Activated T-helper 1 cell treated with Interleukin-2 at 50 U/mL for 16 hours (primary cell): ENCODE measurements at places on chromosomes 3 and 15.

DNA sequence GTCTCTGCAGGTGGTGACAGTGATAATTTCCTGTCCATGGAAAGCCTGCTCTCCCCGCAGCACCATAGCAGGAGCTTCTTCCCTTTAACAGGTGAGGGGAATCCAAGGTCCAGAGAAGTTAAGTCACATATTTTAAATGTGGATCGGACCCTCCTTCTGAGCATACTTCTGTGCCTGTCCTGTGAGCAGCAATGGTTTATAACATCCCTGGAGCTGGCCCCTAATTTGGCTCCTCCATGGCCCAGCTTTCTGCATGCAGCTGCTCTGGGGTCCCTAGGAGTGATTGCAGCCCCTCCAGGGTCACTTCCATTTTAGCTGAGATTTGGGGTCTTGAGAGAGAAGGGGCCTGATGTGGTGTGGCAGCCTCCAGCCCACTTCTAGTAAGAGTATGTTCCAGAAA is 127.8 kb downstream of the EEFSEC start:
- no peak for DNase-seq

GRCh38 chr15:75823860-75824613 is 19.2 kb upstream of the UBE2Q2 start:
- no peak for DNase-seq

DNA sequence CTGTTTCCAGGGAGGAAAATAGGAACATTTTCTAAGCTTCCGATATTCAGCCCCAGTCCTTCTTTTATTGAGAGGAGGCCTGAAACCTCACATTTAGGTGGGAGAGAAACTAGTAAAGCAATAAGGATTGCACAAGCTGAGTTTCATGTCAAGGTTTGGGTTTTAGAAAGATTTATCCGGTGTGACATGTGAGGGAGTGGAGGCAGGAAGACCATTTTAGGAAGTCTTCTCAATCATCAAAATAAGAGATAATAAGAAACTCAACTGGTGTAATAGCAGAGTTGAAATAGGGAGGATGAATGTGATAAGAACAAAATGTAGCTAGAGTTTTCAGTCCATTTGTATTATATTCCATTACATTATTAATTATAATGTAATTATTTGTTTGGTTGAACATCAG is 27.7 kb upstream of the CLDN16 start:
- DNase-seq, result no peak

GRCh38 chr15:44034933-44035624 is 160.0 kb downstream of the FRMD5 start:
- no peak for DNase-seq

GRCh38 chr3:115341208-115341607 is 194.1 kb upstream of the ZBTB20 start:
- DNase-seq, result no peak

DNA sequence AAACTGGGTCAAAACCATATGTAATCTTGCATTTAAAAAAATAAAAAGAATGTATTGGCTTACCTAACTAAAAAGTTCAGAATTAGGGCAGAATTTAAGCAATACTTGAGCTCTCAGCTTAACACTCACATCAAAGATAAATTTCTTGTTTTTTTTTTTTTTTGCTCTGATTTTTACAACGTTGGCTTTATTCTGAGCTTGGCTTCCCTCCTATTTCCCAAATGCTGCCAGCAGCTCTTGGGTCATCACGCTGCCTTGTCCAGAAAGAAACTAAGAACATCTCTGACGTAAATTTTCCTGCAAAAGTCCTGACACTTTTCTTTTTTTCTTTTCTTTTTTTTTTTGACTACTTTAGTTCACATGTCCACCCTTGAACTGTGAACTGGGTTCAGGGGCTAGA is 150.6 kb upstream of the TGFBR2 start:
- DNase-seq, result no peak

- DNase-seq, result no peak
These were observed 10.3 kb downstream of the NCBP2 start for GRCh38 chr3:196931828-196932587.

DNA sequence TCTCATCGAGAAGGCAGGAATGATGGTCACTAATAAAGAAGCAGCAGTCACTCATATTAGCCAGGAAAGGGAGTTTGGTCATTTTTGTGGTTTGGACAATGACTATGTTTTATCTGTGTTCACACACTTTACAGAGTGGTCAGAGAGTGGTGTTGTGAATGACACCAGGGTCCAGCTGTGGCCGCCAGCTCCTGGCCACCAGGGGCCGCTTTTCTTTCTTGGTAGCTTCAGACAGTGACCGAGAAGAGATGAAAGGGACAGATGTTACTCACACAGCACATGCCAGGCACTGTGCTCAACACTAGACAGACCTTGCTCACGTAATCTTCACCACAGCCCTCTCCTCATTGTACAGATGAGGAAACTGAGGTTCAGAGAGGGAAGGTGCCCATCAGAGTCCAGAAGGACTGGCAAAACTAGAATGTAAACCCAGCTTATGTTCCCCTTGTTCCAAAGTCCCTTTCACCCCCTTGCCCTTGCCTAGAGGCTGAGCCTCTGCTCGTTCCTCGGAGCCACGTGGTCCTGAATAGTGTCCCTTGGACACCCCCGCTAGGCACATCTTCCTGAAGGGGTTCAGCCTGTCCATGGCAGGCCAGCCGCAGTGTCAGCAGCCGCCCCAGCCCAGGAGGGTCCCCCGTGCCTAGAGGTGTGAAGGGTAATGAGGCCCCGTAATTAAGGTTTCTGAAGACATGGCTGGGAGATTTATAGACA is 55.6 kb downstream of the CYP11A1 start:
- DNase-seq, result no peak

- no peak for DNase-seq
These were observed 45.3 kb downstream of the ANXA2 start for GRCh38 chr15:60352525-60352924.

- DNase-seq, result no peak
These were observed 92.2 kb upstream of the RAP2B start for GRCh38 chr3:153069598-153070510.

DNA sequence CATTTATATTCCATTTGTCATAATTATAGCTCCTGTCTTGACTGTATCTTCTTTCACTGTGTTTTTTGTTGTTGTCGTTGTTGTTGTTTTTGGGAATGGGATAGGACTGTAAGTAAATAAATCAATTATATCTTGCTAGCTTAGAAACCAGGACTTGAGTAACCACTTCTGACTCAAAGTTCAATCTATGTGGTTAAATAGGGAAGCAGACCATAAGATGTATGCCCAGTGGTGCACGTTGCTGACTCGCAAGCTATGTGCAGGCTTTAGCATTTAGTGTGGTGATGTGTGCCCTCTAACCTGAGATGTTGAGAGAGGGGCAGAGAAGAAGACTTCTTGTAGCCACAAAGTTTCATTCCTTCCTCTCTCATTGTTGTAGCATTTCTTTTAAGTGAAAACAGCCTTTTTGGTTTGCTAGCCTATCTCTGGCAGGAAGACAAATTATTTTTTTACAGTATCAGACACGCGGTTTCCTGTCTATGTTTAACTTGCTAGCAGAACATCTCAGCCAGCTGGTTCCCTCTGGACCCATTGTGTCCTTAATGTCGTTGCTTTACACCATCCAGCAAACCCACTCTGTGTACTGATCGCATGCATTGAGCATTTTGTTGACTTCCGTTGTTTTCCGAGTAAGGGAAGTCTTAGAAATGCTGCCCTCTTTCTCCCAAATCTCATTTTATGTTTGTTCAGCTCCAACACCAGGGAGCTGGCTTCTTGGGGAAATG is 52.1 kb downstream of the TGFBR2 start:
- peak; percentile 16 for DNase-seq

GRCh38 chr3:128503164-128503651 is 10.2 kb upstream of the GATA2 start:
- DNase-seq, result no peak

- DNase-seq, result no peak
These were observed 70.1 kb upstream of the SGO1 start for GRCh38 chr3:20256144-20256543.

GRCh38 chr3:5002174-5002870 is 23.1 kb downstream of the BHLHE40 start:
- DNase-seq, result no peak

- no peak for DNase-seq
These were observed 68.2 kb upstream of the SMAD3 start for GRCh38 chr15:66997212-66997611.

DNA sequence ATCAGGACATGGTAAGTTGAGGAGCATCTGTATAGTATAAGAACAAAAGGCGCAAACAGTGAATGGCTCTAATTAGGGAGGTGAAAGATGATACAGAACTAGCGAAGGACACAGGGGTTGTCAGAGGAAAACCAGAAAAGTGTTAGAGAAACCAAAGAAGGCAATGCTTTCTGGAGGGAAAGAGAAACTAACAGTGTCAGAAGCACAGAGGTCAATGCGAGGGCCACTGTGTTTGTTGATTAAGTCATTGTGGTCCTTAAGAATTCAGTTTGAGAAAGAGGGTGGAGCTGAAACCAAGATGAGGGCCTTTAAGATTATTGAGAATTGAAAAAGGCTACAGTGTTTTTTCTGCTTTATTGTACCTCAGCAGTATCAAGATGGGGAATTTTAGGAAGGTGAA is 28.8 kb downstream of the ATG7 start:
- DNase-seq, result no peak

GRCh38 chr3:126474498-126475412 is 936 bp downstream of the ZXDC start:
- peak; percentile 9 for DNase-seq

- no peak for DNase-seq
These were observed 208.4 kb downstream of the PLOD2 start for GRCh38 chr3:145952536-145952935.

- DNase-seq, result no peak
These were observed 104.7 kb downstream of the UNC13C start for GRCh38 chr15:54082836-54083492.

DNA sequence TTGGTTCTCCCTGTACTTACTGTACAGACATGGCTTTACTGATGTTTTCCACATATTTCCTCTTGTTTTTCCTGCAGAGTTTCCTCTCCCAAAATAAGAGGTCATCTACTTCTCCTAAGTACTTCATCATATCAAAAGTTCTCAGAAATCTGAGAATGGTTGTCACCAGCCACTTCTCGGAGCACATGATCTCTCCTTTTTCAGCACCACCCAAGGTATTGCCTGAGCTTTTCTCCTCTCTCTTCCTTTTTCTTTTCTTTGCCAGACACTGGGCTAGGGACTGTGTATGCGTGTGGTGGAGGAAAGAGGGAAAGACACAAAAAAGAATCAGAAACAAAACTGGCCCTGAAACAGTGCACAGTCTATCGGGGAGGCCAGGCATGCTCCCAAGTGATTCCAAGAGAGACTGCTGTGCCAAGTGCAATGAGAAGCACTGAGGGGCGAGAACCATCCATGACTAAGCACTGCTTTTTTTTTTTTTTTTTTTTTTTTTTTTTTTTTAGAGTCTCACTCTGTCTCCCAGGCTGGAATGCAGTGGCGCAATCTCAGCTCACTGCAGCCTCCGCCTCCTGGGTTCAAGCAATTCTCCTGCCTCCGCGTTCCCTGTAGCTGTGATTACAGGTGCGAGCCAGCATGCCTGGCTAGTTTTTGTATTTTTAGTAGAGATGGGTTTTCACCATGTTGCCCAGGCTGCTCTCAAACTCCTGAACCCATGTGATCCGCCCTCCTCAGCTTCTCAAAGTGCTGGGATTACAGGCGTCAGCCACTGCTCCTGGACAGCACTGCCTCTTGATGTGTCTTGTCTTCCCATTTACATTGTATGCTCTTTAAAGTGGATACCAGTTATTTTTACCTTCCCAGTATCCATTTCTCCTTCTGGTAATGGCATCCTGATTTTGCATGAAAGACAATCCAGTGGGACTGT is 194.0 kb upstream of the FEZF2 start:
- DNase-seq, result no peak

GRCh38 chr15:77557144-77557543 is 75.6 kb downstream of the LINGO1 start:
- DNase-seq, result no peak

DNA sequence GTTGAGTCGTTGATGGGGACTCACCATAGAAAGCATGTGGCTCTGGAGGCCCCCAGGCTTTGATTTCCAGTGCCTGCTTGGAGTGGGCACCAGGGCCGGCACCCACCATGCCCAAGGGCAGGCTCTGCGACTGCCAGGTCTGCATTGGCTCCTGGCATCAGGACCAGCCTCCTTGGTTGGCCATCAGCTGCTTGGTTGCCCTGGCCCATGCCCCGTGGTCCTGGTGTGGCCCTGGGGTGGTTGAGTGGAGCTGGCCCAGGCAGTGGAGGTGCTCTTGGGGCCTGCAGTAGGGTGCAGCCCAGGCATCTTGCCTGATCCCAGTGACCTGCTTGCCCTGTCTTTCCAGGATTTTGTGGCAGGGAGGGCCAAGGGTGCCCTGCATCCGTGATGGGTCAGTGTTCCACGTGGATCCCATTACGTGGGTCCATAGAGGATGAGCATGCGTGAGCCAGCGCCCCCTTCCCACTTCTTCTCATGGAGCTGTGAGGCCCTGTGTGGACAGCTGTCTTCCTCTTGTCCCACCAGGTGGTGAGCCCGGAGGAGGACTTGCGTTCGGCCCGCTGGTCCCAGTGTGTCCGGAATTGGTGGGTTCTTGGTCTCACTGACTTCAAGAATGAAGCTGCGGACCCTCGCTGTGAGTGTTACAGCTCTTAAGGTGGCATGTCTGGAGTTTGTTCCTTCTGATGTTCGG is 187.0 kb downstream of the UBE3A start:
- no peak for DNase-seq

- no peak for DNase-seq
These were observed 8.4 kb upstream of the PPP1R2 start for GRCh38 chr3:195551381-195551978.

DNA sequence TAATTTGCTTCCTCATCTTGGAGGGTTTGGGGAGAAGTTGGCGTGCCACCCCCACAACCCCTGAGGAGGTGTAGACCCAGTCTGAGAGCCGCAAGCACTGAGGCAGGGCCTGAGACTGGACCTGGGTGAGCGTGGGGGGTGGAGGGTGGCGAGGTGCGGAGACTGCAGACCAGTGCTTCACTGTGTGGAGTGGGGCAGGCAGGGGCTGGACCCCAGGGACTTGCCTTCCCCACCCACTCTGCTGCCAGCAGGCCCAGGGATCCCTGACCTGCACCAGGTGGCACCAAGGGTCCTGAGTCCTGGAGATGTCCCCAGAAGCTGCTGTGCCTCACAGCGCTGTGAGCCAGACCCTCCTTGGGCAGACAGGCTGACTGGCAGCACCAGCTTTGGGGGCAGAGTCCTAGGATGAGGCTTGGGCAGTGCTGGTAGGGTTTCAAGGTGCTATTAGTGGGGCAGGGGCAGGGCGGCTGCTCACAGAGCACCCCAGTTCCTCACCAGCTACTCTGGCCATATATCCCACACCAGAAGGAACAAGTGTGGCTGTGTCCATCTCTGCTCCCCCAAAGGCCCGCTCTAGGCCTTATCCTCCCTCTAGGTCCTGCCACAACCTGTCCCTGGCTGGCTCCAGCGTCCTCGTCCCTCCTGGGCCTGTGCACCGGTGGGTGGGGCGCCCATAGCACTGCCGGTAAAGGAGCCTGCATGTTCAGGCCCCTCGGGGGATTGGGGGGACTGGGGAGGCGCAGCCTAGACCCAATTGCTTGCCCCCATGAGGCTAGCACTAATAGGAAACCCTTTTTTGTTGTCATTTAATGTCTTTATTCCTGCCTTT is 11.8 kb downstream of the ZBTB47 start:
- DNase-seq, result no peak

- no peak for DNase-seq
These were observed 129.2 kb upstream of the DPH6 start for GRCh38 chr15:35674873-35675781.

GRCh38 chr15:75750261-75751050 is 37.8 kb upstream of the CSPG4 start:
- no peak for DNase-seq
